T-helper 22 cell (primary cell): ENCODE measurements at places on chromosomes 2 and 18.

- DNase-seq, result no peak
Measured at GRCh38 chr18:70762812-70763211, 474.0 kb downstream of the SOCS6 start.

- no peak for DNase-seq
Measured at GRCh38 chr18:42011053-42011452, 56.0 kb downstream of the PIK3C3 start.

GRCh38 chr18:55166260-55166598, 207.0 kb upstream of the CCDC68 start:
- no peak for DNase-seq

GRCh38 chr2:171811245-171811628, 82.8 kb downstream of the SLC25A12 start:
- no peak for DNase-seq
